Mesendoderm (in vitro differentiated cells): ENCODE measurements at places on chromosomes 3 and 15.
A peak's percentile ranks its signal among the peaks of the same experiment; 100 is the strongest.

GRCh38 chr3:138065949-138066348, 49.5 kb downstream of the DZIP1L start:
- DNase-seq = no peak

DNA sequence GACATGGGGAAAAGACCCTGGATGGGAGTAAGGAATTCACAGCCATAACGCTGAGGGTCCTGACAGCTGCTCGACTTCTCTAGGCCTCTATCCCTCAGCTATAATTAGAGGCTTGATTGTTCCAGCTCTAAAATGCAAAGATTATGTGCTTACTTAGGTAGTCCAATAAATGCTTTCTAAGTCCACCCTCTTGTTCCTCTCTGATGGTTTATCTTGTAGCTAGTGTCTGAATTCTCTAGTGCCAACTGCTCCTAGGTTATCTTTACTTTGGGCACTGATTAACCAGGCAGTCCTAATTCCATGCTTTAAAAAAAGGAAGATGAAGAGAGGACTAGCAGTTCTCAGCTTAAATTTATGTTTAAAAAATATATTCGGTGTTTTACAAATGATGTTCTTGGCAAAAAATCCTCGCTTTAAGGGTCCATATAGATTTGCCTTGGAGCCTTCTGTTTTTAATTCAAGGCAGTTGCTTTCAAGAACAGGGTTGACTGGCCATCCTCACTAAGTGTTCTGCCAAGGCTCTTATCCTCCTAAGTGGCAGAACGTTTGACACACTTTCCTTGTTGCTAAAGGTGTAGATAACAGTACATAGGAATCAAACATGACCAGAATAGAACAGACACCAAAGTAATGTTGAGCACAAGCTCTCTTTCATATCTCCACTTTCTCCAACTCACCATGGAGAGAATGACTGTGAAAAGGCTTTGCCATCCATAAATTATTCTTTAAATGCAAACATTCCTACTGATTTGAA, 60.6 kb downstream of the THRB start:
- DNase-seq = no peak

DNA sequence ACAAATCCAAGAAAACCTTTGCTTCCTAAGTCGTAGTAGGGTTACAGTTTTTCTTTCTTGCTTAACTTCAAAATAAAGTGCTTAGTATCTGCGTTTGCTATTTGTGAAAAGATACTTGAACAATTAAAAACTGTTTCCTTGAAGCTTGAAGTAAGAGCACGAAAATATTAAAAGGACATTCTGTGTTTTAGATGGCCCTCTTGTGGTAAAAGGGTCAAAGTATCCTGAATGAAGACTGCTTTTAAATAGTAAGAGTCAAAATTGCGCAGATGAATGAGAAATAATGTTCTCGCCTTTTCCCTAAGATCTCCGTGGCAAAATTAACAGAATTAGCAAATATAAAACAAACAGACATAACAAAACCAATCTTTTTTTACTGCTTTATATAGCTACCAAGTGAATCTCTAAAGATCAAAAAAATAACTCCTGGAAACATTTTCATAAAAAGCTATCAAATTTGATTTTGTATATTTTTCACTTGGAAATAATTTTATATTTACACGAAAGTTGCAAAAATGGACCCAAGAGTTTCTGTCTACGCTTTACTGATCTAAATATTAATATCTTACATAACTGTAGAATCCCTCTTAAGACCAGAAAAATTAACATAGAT, 175.4 kb downstream of the MBNL1 start:
- peak; percentile 59 for DNase-seq

GRCh38 chr3:55897573-55898224, 410.6 kb upstream of the WNT5A start:
- peak; percentile 83 for DNase-seq

- no peak for DNase-seq
Observed at GRCh38 chr15:78507831-78508160, 419 bp downstream of the HYKK start.

DNA sequence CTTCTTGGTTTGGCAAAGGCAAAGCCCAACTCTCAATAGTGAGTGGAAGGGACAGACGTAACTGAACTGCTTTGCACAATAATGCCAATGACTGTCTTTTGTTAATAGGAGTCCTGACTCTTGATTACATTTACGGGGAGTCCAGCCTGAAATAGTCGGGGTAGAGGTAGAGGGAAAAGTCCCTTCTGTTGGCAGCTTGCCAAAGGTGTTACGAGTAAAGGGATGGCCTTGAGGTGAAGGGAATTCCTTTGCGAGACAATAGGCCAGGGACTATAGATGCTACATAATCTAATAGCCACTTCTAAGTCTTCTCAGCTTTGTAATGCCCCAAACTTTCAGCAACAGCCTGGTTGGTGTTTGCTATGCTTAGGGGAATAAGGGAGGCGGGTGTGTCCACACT, 2.2 kb upstream of the SENP2 start:
- DNase-seq = no peak

DNA sequence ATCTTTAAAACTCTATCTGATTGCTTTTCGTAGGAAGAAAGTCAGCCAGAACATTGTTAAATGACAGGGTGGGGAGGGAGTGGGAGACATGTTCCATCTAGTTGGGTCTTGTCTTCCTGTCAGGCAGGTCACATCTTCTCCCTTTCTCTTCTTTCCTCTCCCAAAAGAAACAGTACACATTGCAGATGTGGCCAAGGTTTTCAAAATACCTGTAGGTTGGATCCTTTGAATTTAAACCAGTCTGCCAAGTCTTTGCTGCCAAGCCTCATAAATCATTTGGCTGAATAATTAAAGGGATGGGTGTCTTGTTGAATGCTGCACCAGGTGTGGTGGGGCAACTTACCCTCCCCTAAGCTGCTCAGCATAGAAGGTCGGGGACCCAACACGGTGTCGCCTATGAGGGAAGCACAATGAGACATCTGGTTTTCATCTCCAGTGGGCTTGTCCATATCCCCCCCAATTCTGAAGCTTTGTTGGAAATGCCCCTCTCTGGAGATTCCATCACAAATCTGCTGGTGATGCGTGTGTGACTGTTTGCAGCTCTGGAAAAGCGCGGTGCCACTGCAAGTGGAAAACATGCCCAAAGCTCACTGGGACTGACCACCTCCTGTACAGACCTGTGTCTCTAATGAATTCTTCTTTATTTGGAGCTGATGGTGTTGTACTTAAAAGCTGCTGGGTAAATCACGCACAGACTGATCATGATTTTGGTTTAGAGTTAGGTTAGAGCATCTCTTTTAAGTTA, 112.6 kb downstream of the FILIP1L start:
- DNase-seq = no peak

DNA sequence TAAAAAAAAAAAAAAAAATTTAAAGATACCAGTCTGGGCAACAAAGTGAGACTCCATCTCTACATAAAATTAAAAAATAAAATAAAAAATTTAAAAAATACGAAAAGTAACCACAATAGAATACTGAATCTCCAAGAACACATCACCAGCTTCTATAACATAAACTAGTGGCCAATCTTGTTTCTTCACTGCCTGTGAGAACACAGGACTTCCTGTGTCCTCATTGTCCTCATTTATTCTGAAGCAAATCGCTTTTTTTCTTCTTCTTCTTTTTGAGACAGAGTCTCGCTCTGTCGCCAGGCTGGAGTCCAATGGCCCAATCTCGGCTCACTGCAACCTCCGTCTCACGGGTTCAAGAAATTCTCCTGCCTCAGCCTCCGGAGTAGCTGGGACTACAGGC, 28.6 kb upstream of the RAB7A start:
- no peak for DNase-seq
